ENCODE measurements at places on chromosomes 7 and 10.

DNA sequence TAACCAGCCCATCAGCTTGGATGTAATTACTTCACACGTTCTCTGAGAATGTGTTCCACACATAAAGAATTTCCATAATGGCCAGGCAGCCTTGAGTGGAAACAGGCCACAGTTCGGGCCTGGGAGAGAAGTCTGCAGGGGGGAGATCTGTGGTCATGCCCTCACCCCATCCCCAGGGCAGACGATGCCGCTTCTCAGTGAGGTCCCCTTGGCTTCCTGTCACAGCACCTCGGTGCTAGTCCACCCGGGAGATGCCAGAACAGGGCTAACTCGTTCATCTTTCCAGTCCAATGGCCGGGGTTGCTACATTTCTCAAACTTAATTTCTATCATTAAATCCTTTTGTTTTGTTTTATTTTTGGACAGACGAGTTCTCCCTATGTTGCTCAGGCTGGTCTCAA, 624.1 kb downstream of the PTPRN2 start:
- DNase-seq: no peak

DNA sequence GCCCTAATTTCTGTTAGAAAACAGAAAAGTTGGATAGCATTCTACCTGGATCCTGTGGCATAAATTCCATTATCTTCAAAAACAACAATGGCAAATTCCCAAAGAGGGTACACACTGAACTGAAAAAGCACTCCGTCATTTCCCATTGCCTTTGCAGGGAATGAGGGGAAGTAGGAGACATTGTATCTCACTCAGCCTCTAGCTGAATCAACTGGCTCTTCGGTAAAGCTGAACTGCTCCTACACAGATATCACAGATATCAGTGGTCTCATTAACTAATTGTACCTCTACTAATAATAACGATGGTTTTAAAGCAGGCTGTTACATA, 64.2 kb upstream of the PRKAR2B start:
- no peak for DNase-seq

DNA sequence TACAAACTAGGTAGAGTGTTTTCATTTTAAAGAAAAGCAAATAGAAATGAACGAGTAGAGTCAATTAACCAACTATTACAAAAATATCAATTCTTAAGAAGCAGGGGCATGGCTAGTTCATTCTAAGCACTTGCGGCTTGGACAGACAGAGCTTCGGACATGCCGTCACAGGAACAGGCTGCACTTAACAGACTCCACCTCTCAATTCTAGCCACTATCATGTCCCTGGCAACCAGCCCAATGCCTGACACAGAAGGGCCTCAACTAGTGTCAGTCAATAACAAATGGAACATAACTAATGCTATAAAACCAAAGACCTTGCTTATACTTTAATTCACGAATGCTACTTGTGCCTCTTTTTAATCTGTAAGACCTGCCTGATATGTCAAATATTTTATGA, 74.4 kb downstream of the TPK1 start:
- DNase-seq: no peak

GRCh38 chr7:47653550-47654411, 71.9 kb upstream of the TNS3 start:
- DNase-seq: peak; percentile 35

- DNase-seq: peak; percentile 63
These were observed 14.5 kb downstream of the PSAP start for GRCh38 chr10:71836596-71836974.

Measured in AG10803 (cell line).